ENCODE measurements at places on chromosomes 11 and 22.

- DNase-seq = no peak
These were observed 12.3 kb downstream of the KIAA0930 start for GRCh38 chr22:45228401-45228754.

DNA sequence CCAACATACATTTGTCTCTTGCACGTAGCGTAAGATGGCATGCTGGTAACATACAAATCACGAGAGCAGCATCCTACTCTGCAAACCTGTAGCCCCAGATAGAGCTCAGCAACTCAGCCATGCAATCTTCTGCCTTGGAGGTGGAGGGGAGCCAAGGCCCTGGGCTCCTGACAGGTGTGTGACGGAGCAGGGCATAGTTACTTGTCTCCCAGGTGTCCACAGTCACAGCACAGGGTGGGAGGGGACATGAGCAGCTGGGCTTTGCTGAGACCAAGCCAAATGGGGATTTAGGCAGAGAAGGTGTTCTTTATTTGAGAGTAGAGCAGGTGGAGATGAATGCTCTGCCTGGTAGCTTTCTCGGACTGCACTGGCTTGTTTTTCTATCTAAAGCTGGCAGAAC is 111.7 kb downstream of the TEAD1 start:
- DNase-seq = no peak

GRCh38 chr11:129386795-129387397 is 11.2 kb downstream of the BARX2 start:
- DNase-seq = no peak

- DNase-seq = no peak
These were observed 6.1 kb upstream of the THRSP start for GRCh38 chr11:78057462-78058055.

DNA sequence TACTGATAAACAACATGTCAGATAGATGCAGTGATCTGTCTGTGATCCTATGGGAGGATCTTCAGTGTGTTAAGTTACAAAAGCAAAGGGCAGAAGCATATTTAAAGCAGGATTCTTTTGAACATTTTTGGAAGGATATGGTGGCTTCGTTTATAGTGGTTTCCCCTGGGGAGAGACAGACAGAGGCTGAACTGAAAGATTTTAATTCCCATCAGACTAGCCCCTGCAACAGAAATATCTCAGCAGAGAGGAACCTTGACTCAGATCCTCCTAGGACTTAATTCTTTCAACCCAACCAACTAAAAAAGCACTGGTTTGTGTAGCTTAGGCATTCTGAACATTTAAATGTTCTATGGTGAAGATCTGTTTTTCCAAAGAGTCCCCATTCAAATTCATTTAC is 5.7 kb downstream of the CLTCL1 start:
- no peak for DNase-seq

GRCh38 chr11:68044898-68045351 is 6.1 kb downstream of the TCIRG1 start:
- DNase-seq = no peak
